EH (cell line): ENCODE measurements at places on chromosomes 2 and 18.

DNA sequence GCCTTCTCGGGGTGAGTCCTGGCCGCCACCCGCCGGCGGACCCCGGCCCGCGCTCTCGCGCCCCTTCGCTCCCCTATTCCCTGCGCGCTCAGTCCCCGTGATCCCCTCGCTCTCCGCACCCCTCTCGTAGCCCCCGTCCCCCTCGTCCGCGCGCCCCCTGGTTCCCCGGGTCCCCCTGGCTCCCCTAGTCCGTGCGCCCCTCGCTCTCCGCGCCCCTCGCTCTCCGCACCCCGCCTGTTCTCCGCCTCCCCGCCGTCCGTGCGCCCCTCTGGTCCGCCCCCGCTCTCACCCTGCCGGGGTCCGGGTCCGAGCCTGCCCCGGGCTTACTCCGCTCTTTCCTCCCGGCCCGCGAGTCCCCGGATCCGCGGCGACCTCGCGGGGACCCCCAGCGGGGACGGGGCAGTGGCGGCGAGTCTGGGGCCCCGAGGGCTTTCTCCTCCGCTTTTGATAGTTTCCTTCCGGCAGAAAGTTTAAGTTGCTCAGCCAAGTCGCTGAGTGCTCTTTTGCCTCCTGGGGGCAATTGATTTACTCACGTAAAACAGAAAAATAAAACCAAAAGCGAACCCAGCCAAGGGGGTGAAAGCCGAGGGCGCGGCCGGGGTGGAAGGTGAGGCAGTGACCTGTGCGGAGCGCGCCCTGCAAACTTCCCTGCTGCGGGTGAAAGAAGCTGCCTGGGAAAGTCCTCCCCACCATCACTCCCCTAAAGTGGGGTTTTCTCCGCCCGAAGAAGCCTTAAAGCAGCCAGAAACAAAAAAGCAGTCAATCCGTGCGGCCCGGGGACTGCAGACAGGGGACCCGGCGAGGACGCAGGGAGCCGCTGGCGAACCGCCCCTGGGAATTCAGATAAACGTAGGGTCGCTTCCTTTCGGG lies 568 bp downstream of the RAB31 start:
- DNase-seq = peak; percentile 32

- DNase-seq = no peak
These were observed 79.8 kb upstream of the MBOAT2 start for GRCh38 chr2:9083287-9083686.

DNA sequence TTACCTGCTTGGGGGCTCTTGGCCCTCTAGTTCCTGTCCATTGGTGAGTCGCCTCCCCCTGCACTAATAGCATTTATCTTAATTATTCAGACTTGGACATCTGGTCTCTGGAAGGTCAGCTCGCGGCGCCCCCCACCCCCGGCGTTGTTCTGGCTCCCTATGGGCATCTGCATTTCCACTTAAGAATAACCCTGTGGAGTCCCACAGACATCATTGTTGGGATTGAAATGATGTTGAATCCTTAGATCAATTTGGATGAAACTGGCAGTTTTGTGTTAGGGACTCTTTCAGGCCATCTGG lies 313.8 kb upstream of the HS6ST1 start:
- no peak for DNase-seq

DNA sequence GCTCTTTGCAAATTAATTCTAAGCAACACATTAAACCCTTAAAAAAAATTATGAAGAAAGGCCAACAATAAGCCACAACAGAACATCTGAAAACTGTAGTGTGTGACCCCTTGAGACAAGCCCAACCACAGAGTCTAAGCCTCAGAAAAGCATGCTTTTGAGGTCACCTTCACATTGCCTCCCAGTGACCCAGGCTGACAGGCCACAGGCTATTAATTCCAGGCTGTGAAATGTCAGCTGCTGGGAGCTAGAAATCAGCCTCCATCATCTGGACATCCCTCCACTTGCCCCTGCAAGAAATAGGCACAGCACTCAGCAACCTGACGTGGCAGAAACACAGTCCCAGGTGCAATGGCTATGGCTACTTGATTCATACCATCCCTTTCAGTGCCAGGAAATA lies 179.4 kb upstream of the ZFP36L2 start:
- peak; percentile 25 for DNase-seq
